ENCODE measurements at places on chromosomes 2 and 18.

GRCh38 chr18:48706731-48707130, 167.9 kb downstream of the CTIF start:
- DNase-seq: no peak

DNA sequence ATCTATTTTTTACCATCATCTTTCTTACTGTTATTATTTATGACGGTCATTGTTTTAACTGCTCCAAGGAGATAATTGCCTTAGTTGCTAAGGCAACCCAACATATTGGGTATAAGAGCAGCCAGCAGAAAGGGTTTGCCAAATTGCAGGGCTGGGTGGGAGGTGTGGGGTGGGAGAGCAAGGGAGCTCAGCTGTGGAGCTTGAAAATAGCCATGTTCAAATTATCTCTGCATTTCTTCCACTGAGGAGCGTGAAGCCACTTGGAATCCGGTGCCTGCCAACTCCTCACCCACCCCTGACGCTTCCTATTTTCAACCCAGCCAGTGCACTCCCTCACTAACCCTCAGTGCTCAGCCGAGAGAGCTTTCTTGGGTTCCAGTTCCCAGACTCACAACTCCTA, 60.8 kb downstream of the SETBP1 start:
- DNase-seq: no peak

GRCh38 chr2:133653056-133653455, 84.8 kb upstream of the NCKAP5 start:
- DNase-seq: no peak

GRCh38 chr18:57518533-57518932, 68.0 kb downstream of the FECH start:
- DNase-seq: no peak

DNA sequence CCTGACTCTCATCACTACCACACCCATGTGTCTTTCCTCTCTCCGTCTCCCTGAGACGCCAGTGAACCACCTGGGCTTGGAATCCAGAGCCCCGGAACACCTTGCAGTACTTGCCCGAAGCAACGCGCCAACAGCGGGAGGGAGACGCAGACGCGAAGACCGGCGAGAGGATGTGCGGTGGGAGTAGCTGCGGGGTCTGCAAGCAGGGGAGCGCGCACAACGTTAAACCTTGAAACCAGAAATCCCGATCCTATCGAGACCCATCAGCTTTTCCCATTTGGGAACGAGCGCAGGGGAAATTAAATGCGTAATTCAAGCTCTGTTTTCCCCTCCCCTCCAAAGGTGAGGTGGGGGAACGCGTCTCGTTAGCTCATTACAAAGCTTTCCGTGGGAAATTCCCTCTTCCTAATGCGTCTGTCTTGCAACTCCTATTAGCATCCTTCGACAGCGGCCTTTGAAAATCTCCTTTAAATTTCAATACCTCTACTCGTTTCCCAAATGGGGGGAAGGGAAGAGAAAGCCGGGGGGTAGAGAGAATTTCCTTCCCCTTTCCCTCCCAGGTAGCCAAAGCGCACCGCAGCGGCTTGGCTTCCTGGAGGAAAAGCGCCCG, 421 bp upstream of the CNTNAP5 start:
- DNase-seq: no peak

GRCh38 chr18:57431002-57431382, 4.2 kb upstream of the ONECUT2 start:
- no peak for DNase-seq

DNA sequence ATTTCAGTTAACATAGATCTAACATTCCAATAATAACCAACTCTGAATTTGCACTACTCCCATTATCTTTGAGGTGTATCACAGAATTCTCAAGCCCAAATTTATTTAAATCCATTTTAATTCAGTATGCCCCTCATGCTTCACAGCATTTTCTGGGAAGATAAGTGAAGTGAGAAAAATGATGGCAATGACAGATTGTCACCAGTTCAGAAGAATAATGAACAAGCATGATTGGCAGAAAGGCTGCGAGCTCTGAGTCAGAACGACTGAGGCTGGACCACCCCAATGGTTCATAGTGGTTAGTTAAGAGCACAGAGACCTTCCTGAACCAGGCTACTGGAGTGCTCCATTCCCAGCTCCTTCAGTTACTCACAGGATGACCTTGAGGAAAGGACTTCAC, 4.9 kb downstream of the SPRED2 start:
- no peak for DNase-seq

- DNase-seq: no peak
Observed at GRCh38 chr2:202608142-202608852, 26.5 kb upstream of the FAM117B start.

DNA sequence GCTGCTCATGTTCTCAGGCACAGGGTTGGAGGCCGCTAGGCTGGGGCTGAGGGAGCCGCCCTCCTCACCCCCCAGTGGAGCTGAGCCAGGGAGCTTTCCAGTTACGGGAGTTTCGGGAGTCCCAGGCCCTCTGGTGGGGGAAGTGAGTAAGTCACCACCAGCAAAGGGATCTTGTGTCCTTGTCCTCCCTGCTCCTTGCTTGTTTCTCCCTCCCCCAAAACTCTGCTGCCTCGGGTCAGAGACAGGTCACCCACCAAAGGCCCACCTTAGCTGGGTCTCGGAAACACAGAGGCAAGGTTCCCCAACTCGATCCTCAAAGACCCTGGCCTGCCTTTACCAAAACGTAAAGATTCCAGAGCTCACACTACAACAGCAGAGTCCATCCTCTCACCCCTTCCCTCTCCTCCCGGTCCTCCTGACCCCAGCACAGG, 60.5 kb upstream of the POMC start:
- DNase-seq: peak; percentile 82

DNA sequence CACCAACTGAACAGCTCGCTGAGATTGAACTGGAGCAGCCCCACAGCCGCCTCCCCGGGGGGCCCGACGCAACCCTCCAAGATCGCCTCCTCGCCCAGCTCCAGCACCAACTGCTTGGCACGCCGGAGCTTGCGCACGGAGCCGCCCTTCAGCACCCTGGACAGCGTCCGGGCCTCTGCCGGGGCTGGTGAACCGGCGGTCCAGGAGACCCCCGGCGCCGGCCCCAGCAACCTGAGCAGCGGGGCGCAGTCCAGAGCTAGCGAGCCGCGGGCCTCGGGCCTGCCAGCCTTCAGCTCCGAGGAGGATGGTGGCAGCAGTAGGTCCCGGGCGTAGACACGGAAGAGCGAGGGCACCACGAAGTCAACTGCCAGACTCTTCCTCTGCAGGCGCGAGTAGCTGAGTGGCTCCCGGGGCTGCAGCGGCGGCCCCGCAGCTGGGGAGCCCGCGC, 1.2 kb downstream of the ALK start:
- DNase-seq: peak; percentile 45

GRCh38 chr2:29130295-29130694, 15.1 kb downstream of the CLIP4 start:
- DNase-seq: peak; percentile 83

- DNase-seq: no peak
Observed at GRCh38 chr2:42685303-42685702, 78.6 kb downstream of the OXER1 start.

DNA sequence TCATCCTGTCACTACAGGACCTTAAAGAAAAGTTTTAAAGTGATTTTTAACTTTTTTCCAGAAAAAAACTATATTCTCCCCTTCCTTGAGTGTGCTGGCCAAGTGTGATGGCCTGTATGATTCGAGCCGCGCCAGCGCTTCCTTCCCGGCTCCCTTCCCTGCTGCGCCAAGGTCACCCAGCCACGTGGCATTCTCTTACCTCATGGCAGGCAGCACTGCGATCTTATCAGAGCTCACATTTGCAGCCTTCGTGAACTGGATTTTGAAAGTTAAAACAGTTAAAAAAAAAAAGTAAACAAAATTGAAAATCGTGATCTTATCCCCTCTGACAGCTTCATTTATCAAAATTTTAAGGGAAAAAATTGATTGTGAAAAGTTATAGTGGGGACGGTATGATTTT, 279.8 kb downstream of the PTGR3 start:
- DNase-seq: no peak

GRCh38 chr2:53473775-53474311, 293.8 kb upstream of the CHAC2 start:
- no peak for DNase-seq

- peak; percentile 95 for DNase-seq
Observed at GRCh38 chr2:46179037-46179621, 118.1 kb upstream of the EPAS1 start.

- DNase-seq: peak; percentile 4
Observed at GRCh38 chr18:44246001-44246400, 434.7 kb upstream of the SETBP1 start.

- no peak for DNase-seq
Observed at GRCh38 chr2:95012881-95013550, 12.5 kb upstream of the MAL start.

GRCh38 chr2:63698786-63699548, 110.2 kb downstream of the MDH1 start:
- DNase-seq: peak; percentile 90

DNA sequence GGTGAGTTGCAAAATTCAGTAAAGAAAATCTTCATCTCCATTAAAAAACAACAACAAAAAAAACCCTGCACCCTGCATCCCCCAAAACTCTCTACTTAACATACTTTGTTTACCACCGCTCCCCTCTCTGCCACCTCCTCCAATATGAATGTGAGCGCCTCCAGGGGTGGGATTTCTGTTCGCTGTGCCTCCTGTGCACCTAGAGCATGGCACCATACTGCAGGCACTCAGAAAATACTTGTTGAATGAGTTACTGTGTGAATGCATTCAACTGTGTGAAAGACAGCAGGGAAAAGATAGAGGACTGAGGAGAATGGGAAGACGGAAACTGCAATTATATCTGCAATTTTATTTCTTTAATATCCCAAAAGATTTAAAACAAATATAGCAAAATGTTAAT, 4.5 kb downstream of the CEBPZ start:
- no peak for DNase-seq

DNA sequence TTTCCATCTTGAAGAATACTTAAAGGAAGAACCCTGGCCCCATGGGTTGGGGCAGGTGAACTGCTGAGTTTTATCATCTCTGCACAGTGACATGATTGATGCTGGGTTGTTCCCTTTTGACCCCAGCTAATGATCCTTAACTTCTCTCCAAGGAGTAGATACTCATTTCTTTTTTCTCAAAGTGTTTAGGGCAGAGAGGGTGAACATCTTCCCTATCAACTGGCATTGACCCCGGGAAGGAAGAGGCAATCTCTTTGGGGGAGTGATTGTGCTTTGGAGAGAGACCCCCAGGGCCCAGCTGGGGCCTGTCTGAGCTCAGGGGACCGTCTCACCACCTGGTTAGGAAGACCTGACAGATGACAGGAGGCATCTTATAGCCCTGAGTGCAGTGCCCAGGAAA, 190.6 kb downstream of the FHOD3 start:
- DNase-seq: no peak

DNA sequence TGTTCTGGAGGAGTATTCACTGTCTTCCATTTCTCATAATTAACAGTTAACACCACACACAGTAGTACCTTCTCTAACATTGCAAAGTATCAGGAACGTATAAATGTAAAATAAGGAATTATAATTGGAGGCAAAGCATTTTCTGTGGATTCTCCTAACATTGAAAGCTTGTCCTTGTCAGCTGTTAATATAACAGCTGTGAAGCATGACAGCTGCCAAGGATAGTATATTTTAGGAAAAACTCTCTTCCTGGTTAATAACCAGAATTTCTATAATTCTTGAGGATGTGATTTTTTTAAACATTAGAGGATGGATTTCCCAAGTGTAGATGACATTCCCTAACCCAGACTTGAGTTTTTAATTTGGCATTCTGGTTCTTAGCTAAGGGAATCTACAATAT, 110.3 kb downstream of the EPC2 start:
- no peak for DNase-seq

- DNase-seq: peak; percentile 72
Observed at GRCh38 chr2:9174771-9175437, 31.7 kb upstream of the ASAP2 start.

GRCh38 chr2:226796012-226796839, 3.4 kb downstream of the IRS1 start:
- no peak for DNase-seq

- DNase-seq: no peak
Observed at GRCh38 chr2:143229411-143229810, 100.2 kb downstream of the ARHGAP15 start.

- DNase-seq: no peak
Observed at GRCh38 chr2:65974067-65974723, 460.7 kb upstream of the MEIS1 start.

- peak; percentile 63 for DNase-seq
Observed at GRCh38 chr18:51077217-51077616, 47.2 kb downstream of the SMAD4 start.

- no peak for DNase-seq
Observed at GRCh38 chr18:57843386-57843785, 40.3 kb upstream of the ATP8B1 start.

- DNase-seq: no peak
Observed at GRCh38 chr2:181946444-181947127, 39.1 kb upstream of the PPP1R1C start.

DNA sequence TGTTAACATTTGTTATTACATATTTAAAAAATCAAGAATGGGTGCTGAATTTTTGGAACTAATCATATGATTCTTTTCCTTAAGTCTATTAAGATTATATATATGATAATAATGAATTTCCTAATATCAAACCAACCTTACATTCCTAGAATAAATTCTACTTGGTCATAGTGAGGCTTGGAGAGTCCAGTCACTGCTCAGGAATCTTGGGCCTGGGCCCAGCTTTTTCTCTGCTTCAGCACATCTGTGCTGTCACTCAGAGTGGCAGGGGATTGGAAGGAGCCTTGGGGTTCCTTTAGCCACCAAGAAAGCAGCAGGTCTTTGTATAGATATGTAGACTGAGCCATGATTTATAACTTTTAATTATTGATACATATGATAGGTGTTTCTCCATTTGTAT, 19.9 kb upstream of the ZAP70 start:
- DNase-seq: peak; percentile 12
